ENCODE measurements at places on chromosomes 5 and 9. TPM values are rescaled to one million over a fixed set of nuclear protein-coding genes. Genes with fewer than 3 reads are reported as not detected.
A peak's percentile ranks its signal among the peaks of the same experiment; 100 is the strongest.

GRCh38 chr5:135089912-135090311, 55.9 kb upstream of the PITX1 start:
- no peak overlapping the region for H3K27ac ChIP-seq
- peaks cover 39% of the 10 kb centered on the region for H3K27me3 ChIP-seq
- no peak overlapping the region for H3K4me3 ChIP-seq
- H3K4me1 ChIP-seq: no peaks in the 10 kb centered on the region
- no peaks in the 10 kb centered on the region for H3K36me3 ChIP-seq
- no peak for DNase-seq

DNA sequence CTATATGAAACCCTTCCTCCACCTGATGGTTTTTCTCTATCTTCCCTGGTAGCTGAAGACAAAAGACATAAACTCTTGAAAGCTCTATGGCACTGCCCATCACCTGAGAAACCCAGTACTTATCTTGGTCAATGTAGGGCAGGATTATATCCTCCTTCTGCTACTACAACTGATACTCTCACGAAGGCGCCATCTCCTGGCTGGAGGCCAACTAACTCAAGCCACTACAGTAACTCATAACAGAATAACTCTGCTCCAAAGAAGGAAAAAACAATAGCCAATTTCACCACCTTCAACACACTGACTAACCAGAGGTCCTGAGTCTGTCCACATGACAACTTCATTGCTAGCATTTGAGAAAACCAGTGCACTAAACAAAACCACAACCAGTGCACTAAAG, 409.2 kb downstream of the CETN3 start:
- H3K36me3 ChIP-seq: no peaks in the 10 kb centered on the region
- H3K27ac ChIP-seq: no peak overlapping the region
- no peak overlapping the region for H3K4me3 ChIP-seq
- no peak for DNase-seq
- no peaks in the 10 kb centered on the region for H3K27me3 ChIP-seq

GRCh38 chr9:81687521-81688261, 1.7 kb downstream of the TLE1 start:
- peaks cover 21% of the 10 kb centered on the region for H3K4me1 ChIP-seq
- H3K36me3 ChIP-seq: peaks cover 5% of the 10 kb centered on the region
- peaks cover 10% of the 10 kb centered on the region for H3K27me3 ChIP-seq
- H3K27ac ChIP-seq: no peak overlapping the region
- no peak overlapping the region for H3K4me3 ChIP-seq

GRCh38 chr5:170105642-170106611, at the start of gene FOXI1:
TSS of gene FOXI1 (plus strand) at chr5:170105897. CDS start at chr5:170105958, 61 bp downstream.
- peak; percentile 67 for DNase-seq
- no peak within 1 kb of the TSS for H3K4me3 ChIP-seq
- H3K36me3 ChIP-seq: no peaks in the 10 kb centered on the region
- H3K4me1 ChIP-seq: no peaks in the 10 kb centered on the region
- H3K27ac ChIP-seq: no peak within 1 kb of the TSS

GRCh38 chr5:59143926-59144333, 561.1 kb downstream of the RAB3C start:
- H3K27me3 ChIP-seq: no peaks in the 10 kb centered on the region
- H3K4me1 ChIP-seq: no peaks in the 10 kb centered on the region
- no peak for DNase-seq
- H3K4me3 ChIP-seq: no peak overlapping the region

DNA sequence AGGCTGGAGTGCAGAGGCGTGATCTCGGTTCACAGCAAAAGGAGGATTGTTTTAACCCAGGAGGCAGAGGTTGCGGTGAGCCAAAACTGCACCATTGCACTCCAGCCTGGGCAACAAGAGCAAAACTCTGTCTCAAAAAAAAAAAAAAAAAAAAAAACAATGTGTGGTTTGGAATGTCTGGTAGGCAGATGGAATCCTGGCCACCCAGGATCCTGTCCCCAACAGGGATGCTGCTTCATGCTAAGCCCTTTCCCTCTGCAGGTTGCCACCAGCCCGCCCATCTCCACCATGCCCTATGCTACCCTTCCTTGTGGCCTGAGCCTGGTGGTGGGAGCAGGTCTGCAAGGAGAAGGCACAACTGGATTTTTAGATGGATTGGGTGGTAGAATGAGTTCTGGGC, 129.7 kb upstream of the HAND1 start:
- H3K4me3 ChIP-seq: no peak overlapping the region
- peaks cover 17% of the 10 kb centered on the region for H3K4me1 ChIP-seq
- DNase-seq: no peak
- H3K27me3 ChIP-seq: peaks cover 77% of the 10 kb centered on the region

The CAMSAP1 gene
- 33.9 TPM for total RNA-seq

The ADCY2 gene
- 5.7 TPM for total RNA-seq

DNA sequence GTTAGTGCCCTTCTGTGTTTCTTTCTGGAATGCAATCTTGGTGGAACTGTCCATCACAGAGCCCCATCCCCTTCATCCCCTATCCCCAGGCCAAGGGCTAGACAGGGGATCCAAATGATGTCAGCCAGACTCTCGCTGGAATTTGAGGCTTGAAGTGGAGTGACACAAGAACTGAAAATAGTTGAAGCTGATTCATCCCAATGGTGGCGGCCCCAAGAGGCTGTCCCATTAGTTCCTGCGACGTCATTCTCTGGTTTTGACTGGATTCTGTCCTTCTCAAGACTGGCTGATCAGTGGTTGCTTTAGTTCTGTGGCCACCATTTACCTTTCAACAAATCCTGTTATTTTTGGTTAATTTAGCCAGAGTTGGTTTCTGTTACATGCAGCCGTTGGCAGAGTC, 59.9 kb downstream of the SUB1 start:
- H3K4me1 ChIP-seq: peaks cover 5% of the 10 kb centered on the region
- H3K36me3 ChIP-seq: no peaks in the 10 kb centered on the region
- H3K4me3 ChIP-seq: no peak overlapping the region
- H3K27ac ChIP-seq: no peak overlapping the region
- no peaks in the 10 kb centered on the region for H3K27me3 ChIP-seq

DNA sequence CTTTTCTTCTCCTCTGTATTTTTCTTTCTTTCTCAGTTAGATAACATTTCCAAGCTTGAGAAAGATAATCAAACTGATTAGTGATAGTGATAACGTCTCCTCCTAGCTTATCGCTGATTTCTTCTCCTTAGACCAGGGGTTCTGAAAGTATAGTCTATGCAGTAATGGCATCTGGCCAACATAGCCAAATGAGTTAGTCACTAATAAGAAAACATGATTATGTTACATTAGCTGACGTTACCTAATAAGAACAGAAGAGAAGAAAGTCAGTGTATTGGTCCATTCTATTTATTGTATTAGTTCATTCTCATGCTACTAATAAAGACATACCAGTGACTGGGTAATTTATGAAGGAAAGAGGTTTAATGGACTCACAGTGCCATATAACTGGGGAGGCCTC, 111.2 kb downstream of the STRBP start:
- no peaks in the 10 kb centered on the region for H3K4me1 ChIP-seq
- no peak overlapping the region for H3K27ac ChIP-seq
- no peaks in the 10 kb centered on the region for H3K27me3 ChIP-seq

GRCh38 chr5:176570044-176570443, 20.9 kb downstream of the CDHR2 start:
- no peaks in the 10 kb centered on the region for H3K36me3 ChIP-seq
- H3K27ac ChIP-seq: no peak overlapping the region
- H3K27me3 ChIP-seq: peaks cover 15% of the 10 kb centered on the region
- no peak overlapping the region for H3K4me3 ChIP-seq
- no peaks in the 10 kb centered on the region for H3K4me1 ChIP-seq

DNA sequence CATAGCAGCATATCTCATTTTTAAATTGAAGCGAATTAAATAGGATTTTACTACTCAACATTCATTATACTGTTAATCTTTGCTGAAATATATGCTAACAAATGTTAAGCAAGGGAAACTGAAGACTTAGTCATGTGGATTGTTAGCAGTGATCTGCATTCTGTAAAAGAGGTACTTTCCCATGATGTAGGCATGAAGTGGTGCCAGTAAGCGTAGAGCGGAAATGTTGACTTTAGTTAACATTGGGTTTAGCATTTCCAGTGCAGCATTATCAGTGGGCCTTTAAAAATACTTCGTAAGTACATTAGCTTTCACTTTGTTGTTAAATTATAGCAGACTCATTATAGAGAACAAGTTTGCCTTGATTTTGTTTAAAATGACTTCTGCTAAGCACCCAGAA, 130.3 kb downstream of the CDC42SE2 start:
- DNase-seq: no peak
- no peak overlapping the region for H3K4me3 ChIP-seq
- H3K27ac ChIP-seq: peak overlapping the region; percentile 36
- peaks cover 7% of the 10 kb centered on the region for H3K4me1 ChIP-seq

DNA sequence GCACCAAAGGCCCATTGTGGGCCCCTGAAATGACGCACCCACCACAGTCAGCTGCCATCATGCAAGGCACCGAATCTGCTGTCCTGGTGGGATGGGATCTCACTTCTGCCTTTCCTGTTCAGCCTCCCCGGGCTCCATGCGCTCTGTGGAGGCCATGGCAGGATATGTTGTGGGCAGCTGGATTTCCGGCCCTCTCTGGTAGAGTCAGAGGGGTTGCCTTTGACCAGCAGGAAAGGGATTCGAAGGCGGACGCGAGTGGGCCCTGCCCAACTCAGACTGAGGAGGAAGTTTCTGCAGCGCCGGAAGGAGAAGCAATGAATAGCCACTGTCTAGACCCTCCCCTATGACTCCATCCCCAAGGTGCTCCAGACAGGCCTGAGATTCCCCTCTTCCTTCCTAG, 35.5 kb downstream of the GADD45G start:
- H3K4me3 ChIP-seq: no peak overlapping the region
- H3K27ac ChIP-seq: no peak overlapping the region
- no peak for DNase-seq
- no peaks in the 10 kb centered on the region for H3K36me3 ChIP-seq
- peaks cover 3% of the 10 kb centered on the region for H3K27me3 ChIP-seq

The ISL1 gene
- 39.4 TPM for total RNA-seq

GRCh38 chr9:101567725-101568350, 26.9 kb downstream of the PPP3R2 start:
- peaks cover 4% of the 10 kb centered on the region for H3K4me1 ChIP-seq
- no peak overlapping the region for H3K4me3 ChIP-seq
- no peak for DNase-seq
- no peaks in the 10 kb centered on the region for H3K27me3 ChIP-seq
- H3K27ac ChIP-seq: no peak overlapping the region

The CDHR2 gene
- 4.1 TPM for total RNA-seq

DNA sequence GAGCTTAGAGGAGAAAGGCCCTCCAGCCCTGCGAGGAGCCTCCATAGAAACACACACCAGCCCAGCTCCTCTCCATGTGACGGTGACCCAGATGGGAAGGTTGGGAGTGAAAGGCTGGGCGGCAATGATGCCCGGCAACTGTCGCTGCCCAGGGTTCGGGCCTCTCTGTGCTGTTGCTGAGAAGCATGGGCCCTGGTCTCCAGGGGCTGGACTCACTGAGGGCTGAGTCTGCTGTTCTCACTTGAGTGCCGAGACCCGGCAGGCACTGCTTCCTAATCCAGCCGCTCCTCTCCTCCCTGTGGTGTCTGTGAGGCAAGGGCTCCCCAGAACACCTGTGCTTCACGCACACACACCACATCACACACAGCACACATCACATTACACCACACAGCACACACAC, 493.6 kb downstream of the GADD45G start:
- no peak overlapping the region for H3K4me3 ChIP-seq
- DNase-seq: no peak
- peaks cover 9% of the 10 kb centered on the region for H3K4me1 ChIP-seq

The SYNPO gene
- total RNA-seq: 24.5 TPM

The CBY3 gene
- total RNA-seq: not detected

- H3K27me3 ChIP-seq: peaks cover 43% of the 10 kb centered on the region
- no peak overlapping the region for H3K4me3 ChIP-seq
- H3K27ac ChIP-seq: no peak overlapping the region
- no peaks in the 10 kb centered on the region for H3K36me3 ChIP-seq
Observed at GRCh38 chr5:170570476-170570875, 66.7 kb downstream of the KCNIP1 start.

GRCh38 chr5:143143973-143144372, 259.5 kb downstream of the NR3C1 start:
- H3K27ac ChIP-seq: no peak overlapping the region
- peaks cover 28% of the 10 kb centered on the region for H3K4me1 ChIP-seq
- H3K27me3 ChIP-seq: no peaks in the 10 kb centered on the region

DNA sequence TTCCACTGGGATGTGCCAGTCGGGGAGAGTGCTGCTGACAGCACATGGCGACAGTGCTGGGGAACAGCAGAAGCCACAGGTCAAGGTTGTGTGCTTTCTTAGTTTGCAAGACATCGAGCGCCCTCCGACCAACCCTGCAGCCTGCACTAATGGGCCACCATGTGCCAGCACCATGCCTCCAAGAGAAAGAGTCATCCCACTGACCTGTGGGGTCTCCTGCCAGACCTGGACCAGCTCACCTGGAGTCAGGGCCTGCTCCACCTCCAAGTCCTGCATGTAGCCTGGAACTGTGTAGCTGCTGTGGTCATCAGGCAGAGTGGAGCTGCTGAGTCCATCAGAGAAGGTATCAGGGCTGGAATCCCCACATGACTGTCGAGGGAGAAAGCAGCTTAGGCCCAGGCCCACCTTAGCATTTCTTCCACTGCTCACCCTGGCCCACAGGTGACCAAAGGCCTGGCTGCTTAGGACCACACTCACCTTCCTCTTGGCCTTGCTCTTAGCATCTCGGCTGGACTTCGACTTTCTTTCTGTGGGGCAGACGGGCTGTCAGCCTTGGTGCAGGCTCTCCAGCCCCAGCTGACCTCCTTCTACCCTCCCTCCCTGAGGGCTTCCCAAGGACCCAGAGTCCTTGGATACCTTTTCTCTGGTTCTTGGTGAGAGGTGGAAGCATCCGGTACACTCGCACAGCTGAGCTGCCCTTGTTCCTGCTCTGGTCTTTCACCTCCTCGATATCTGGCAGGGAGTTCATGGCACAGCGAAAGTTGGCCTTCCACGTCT, 4.1 kb downstream of the IRF1 start:
- peaks cover 14% of the 10 kb centered on the region for H3K36me3 ChIP-seq
- no peak for DNase-seq
- no peaks in the 10 kb centered on the region for H3K4me1 ChIP-seq
- no peaks in the 10 kb centered on the region for H3K27me3 ChIP-seq

- H3K36me3 ChIP-seq: no peaks in the 10 kb centered on the region
- H3K4me3 ChIP-seq: no peak overlapping the region
- H3K27ac ChIP-seq: no peak overlapping the region
Observed at GRCh38 chr5:160473681-160474080, 52.0 kb downstream of the PTTG1 start.

DNA sequence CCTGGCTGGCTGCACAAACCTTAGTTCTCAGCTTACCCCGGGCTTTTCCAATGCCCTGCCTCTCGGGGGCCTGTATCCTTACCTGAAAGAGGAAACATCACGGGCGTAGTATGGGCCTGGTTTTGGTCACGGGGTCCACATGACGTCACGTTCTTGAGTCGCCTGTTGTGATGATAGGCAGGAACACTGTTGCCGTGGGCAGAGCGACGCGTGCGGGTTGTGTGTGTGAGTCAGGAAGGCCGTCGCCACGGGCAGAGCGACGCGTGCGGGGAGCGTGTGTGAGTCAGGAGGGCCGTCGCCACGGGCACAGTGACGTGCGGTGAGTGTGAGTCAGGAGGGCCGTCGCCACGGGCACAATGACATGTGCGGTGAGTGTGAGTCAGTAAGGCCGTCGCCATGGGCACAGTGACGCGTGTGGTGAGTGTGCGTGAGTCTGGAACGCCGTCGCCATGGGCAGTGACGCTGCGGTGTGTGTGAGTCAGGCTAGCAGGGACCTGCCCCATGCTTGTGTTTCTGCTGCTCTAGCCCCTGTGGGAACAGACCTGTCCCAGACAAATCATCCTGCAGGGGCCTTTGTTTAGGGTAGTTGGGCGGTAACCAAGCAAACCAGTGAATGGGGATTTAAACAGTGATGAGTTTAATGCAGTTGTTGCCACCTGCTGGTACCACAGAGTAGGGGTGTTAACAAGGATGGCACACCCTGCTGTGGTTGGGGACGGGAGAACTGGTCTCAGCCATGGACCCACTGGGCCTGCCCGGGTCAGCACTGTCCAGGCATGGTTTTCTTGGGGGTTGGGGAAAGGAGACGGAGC, 19.8 kb downstream of the TRIP13 start:
- H3K4me1 ChIP-seq: no peaks in the 10 kb centered on the region
- no peak overlapping the region for H3K27ac ChIP-seq

Measured in type B pancreatic cell (in vitro differentiated cells).